ENCODE measurements at places on chromosomes 12 and 14.

- DNase-seq: no peak
Measured at GRCh38 chr14:61628016-61628725, 67.1 kb upstream of the HIF1A start.

DNA sequence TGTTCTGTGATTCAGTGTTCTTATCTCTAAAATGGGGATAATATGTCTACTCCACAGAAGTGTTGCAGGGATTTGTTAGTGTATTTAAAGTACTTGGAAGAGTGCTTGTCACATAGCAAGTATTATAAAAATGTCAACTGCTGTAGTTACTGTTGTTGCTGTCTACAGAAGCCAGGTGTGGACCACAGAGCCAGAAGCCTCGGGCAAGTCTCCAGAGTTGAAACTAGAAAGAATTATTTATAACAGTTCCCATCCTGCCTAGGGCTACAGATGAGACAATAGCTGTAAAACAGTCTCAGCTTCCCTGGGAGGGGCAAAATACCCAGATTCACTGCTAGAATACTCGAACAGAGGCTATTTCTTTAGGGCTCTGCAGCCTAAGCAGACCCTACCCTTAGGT, 55.4 kb upstream of the FUT8 start:
- DNase-seq: no peak

DNA sequence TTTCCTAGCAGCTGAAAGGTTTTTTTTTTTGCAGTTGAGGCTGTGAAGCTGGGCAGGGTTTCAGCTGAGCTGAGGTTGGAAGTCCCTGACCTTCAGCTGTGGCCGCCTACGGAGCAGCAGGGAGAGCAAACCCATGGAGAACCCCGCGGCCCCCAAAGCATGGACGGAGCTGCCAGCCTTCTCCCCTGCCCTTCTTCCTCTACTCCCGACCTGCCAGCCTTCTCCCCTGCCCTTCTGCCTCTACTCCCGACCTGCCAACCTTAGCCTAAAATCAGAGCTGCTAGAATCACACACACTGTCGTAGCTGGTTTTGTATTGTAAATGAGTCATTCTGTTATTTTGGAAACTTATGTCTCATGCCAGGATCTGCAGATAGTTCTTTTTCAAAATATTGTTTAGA, 74.6 kb downstream of the PPP2R5C start:
- peak; percentile 76 for DNase-seq

DNA sequence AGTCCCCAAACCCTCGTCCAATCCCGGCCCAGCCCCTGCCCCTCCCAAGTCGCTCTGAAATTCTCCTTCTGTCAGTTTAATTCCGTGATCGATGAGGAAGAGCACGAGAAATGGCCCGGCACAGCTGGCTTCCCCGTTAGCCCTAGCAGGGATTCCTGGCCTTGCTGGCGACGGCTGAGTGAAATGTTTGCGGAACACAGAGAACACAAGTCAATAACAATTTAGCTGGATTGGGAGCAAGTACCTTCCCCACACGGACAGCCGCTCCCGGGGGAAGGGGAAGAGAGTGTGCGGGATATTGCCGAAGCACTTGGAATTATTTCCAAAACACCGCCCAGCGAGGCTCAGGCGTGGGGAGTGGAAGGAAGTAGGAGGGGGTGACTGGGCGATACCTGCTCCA, 134.6 kb downstream of the RBM19 start:
- DNase-seq: no peak

- DNase-seq: no peak
Measured at GRCh38 chr12:131133015-131133905, 179.6 kb downstream of the ADGRD1 start.

DNA sequence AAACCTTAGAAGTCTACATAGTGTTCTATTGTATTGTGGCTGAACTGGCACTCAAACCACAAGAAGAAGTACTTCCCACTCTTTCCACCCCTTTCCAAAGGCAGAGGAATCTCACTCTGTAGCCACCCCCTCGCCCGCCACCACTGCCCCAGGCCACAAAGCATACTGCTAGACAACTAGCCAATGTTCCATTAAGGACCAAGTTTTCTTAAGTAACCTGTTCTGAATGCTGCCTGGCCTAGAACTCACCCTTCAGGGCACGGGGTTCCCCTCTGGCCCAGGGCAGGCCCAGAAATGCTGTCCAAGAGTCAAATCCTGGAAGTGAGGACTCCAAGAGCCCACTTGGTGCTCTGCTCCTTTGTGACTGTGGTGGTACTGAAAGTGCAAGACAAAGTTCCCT, 15.7 kb upstream of the PTPRO start:
- DNase-seq: no peak

- DNase-seq: no peak
Measured at GRCh38 chr12:100720016-100720654, 74.4 kb upstream of the ANO4 start.

- DNase-seq: no peak
Measured at GRCh38 chr14:54213536-54213935, 183.3 kb upstream of the CDKN3 start.

DNA sequence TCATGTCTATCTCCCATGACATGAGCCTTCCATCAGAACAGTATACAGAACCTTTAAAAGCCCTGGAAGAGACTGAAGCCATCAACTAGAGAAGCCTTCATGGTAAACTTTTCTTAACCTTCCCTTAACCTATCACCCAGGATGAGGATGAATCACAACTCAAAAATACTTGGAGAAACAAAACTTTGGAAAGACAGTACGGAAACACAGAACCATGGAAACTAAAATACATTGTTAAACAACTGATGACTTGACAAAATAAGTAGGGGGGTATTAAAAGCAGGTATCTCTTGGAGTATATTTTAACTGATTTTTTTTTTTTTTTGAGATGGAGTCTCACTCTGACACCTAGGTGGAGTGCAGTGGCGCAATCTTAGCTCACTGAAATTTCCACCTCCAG, 8.7 kb downstream of the TM7SF3 start:
- no peak for DNase-seq

- DNase-seq: no peak
Measured at GRCh38 chr12:104485651-104486362, 29.1 kb downstream of the CHST11 start.

DNA sequence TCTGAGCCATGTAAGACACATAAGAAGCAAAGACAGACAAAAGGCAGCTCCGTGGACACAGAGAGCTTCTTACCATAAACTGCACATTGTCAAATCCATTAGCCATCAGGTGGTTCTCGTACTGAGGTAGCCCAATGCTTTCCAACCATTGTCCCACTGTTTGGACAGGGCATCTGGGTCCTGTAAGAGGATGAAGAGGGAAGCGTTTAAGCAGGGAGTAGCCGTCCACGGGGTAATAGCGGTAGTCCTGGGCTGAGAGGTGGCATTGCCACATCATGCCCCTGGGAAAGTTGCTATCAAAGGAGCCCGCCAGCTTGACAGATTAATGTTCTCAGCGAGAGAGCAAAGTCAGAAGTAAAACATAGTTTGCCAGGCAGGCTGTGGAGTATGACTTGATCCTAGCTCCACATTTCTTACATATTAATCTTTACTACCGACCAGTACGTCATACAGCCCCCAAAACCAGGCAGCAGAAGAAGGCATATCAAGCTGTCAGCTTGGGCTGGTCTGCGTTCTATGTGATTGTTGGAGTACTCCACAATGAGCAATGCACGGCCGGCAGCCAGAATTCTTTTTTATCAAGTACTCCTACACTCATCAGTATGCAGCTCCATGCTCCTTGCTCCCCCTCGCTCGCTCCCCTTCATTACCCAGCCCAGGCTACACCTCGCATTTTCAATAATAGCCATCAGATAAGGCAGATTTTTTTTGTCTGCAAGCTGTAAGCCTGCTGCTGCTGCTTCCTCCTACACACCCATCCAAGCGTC, 493.2 kb upstream of the GARIN6 start:
- no peak for DNase-seq

- DNase-seq: no peak
Measured at GRCh38 chr14:101471723-101472517, 89.4 kb upstream of the DIO3 start.

DNA sequence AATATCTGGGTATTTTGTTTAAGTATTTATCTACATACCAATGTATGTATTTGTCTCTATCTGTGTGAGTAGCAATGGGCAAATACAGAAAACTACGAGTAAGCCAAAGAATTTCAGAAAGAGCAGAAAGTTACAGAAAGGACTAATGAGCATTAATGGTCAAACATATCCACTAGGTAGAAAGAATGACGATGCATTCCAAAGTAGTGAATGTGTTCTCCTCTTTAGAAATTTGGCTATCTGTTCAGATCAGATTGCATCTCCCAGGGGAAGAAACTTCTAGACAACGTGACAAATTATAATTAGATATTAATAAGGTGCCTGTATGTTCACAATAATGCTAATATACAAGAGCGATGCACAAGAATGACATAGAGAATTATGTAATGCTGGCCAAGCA, 194.5 kb upstream of the GZMB start:
- DNase-seq: no peak

GRCh38 chr12:52316701-52317100, 4.5 kb downstream of the KRT83 start:
- DNase-seq: no peak

- DNase-seq: no peak
Measured at GRCh38 chr12:57896115-57896433, 45.3 kb upstream of the ATP23 start.

DNA sequence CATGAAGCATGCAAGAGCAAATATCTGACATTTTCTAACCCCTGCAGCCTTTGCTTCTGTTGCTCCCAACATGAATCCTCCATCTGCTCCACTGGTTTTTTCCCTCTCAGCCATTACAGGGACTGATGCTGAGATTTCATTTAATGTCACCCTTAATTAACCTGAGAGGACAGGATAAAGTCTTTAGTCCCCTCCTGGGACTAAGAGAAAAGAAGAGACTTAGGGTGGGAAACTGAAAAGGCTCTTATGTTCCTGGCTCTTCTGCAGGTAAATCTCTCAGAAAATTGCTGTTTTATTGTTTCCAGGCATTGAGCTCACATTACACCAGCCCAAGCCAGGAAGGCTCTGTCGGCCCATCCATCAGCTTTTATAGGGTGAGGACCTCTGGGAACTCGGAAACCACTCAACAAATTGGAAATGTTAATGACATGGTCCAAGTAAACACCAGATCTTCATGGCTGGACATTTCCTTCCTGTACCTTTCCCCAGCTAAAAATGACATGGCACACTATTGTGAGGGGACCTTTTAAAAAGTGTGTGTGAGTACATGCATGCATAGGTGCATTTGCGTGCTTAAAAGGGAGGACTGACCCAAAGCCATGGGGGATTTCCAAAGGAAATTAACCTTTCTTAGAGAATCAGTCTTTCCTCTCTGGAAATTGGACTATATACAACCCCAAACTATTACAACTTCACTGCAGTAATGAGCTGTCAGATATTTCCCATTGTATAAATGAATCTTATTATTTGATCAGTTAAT, 408.1 kb upstream of the TMTC1 start:
- no peak for DNase-seq

DNA sequence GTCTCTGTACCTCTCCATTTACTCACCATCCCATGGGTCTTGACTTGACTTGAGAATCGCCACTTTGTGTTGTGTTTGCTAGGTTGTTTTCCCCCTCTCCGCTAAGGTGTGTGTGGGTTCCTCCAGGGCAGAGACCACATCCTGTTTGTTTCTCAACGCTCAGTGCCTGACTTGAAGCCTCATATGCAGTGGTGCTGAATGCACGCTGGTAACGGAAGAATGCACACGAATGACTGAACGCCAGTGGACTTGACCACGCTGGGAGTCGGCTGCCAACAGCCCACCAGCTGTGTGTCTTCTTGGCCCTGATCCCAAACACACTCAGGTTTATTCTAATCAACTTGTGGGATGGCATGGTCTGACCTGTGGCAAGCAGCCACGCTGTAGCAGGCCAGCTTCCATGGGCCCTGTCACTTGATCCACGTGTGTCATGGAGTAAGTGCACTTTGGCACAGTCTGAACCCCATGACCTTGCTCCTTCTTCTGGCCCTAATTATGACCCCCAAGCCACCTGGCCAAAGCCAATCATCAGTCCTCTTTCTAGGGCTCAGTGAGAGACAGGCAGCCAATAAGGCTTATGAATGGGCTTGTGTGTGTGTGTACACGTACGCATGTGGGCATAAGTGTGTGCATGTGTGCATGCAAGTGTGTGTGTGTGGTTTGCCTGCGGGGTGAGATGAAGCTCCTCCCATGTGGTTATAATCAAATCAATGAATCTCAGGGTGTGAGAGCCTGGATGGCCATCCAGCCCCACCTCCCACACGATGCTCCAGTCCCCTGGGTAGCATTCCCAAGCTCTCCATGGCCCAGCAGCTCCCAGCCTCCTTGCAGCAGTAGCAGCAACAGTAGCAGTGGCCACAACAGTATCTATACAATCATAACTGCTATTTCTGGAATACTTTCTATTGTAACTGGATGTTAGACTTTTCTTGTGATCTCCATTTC, 6.4 kb upstream of the TC2N start:
- DNase-seq: no peak

DNA sequence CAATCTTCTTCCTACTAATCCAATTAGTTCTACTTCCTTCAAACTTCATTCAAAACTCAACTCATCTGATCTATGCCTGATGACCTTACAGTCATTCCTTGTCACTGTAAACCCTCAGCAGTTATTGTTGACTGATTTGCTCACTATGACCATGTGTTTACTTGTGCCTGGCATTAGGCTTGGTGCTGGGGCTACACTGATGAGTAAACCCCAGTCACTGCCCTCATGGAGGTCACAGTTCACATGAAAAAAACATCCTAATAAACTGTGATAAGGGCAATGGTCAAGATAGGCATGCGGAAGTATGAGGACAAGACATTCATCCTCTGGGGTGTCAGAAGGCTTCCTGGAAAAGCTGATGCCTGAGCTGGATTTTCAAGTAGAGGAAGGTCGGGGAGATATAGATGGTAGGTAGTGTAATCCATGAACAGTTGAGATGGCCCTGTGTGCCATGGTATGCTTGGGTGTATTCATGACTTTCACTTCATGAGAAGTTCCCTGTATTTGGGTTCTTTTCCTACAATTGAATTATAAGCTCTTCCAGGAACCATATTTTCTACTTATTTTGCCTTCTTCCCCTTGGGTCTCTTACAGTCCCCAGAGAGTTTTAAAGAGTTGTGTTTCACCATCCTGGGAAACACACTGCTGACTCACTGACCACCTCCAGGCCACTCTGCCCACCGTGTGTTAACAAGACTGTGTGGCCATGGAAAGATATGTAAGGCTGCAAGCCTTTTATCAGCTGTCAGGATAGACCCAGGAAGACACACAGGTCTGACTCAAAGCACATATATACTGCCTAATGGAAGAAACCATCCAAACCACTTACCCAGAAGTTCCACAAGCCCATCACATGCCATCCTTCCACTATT, 38.7 kb upstream of the DUSP6 start:
- no peak for DNase-seq

DNA sequence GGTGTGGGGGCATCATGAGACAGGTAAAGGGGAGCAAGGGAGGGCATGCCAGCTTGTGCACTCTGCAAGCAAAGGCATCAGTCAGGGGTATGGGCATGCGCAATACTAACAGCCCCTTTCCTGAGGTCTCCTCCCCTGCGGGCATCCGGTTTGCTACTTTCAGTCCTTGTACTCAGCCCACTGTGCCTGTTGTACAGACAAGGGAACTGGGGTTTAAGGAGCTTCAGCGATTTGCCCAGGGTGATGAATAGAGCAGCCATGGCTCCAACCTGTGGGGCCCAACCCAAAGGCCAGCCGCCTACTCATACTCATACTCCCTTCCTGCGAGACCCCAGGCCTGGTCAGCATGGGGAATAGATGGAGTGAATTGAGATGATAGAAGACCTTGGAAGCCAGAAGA, 66.7 kb downstream of the GALNT16 start:
- no peak for DNase-seq

GRCh38 chr14:103343164-103343879, 9.3 kb downstream of the EIF5 start:
- DNase-seq: no peak

All from AG20443 (cell line).